ENCODE measurements at places on chromosomes 3 and 15. TPM values are rescaled to one million over a fixed set of nuclear protein-coding genes. Genes with fewer than 3 reads are reported as not detected.

Gene EBLN2
- 2.3 TPM for total RNA-seq

Gene GPR176
- total RNA-seq = 1.6 TPM

Gene SKOR1
- total RNA-seq = 0.67 TPM

Gene SERINC4
- not detected for total RNA-seq

Gene PIGBOS1
- 19.6 TPM for total RNA-seq

Gene TMEM158
- total RNA-seq = 6.5 TPM

Gene PAQR5
- 2.6 TPM for total RNA-seq

Gene TMEM212
- not detected for total RNA-seq

Gene ARHGEF26
- total RNA-seq = 79.3 TPM

Gene CPLX3
- not detected for total RNA-seq

Gene ROPN1
- not detected for total RNA-seq

Gene ETV5
- total RNA-seq = 11.9 TPM

Gene TMC3
- total RNA-seq = 0.81 TPM

Gene PDZRN3
- total RNA-seq = 242 TPM

Gene KBTBD13
- total RNA-seq = not detected

Gene ALDH1L1
- 19.6 TPM for total RNA-seq

Gene UROC1
- not detected for total RNA-seq

Gene PIAS1
- 101 TPM for total RNA-seq

Gene UQCRC1
- 296 TPM for total RNA-seq

Gene GP9
- total RNA-seq = not detected

Gene AMOTL2
- total RNA-seq = 93.2 TPM

Gene CPN2
- total RNA-seq = not detected

Gene PIGZ
- total RNA-seq = 7.4 TPM

Gene SPTBN5
- 0.13 TPM for total RNA-seq

Gene SLC28A2
- total RNA-seq = not detected

All from gastroesophageal sphincter (tissue), 4 donors.